ENCODE measurements at places on chromosomes 6 and 20.
A peak's percentile ranks its signal among the peaks of the same experiment; 100 is the strongest.

DNA sequence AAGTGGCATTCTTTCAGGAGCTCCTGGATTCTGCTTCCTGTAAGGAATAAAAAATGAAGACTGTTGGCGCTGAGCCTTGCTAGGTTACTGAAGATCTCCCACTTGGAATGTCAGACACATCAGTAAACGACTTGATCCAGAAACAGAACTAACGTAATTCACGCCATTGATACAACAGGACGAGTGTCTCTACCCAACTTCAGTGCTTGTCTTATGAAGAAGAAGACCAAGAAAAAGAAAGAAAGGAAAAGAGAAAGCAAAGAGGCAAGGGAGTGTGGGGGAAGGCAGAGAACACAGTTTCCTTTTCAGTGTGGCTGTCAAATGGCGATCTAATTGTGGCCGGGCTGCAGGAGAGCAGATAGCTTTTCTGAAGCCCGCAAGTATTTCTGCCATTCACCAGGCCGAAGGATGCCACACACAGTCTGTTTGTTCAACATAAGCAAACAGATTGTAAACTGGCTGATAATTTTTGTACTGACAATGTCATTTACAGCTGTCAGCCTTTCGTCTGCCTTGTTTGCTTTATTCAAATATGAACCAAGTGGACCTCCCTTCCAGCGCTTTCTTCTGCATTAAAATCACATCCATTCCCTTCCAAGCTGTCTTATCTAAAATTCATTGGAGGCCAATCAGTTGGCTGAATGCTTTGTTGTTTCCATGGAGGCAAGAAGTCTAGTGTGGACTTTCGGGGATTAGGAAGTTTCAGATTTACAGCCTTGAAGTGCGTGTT, 180.6 kb downstream of the FOXA2 start:
- no peak for DNase-seq

DNA sequence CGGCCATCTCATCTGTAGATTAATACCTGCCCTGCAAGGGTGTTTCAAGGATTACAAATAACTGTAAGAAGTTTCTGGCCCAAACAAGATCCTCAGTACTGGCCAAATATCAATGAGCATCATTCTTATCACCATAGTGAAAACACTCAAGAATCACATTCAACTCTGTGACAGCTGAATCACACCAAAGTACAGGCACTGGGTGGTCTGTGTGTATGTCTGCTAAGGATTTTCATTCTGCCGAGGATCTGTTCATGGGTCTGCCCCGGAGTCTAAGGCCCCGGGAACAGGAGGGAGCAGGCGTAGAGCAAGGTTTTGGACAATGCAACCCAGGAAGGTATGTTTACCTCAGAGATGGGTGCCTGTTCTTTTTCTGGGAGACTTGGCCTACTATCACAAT, 110.5 kb downstream of the TRERF1 start:
- DNase-seq: no peak

GRCh38 chr20:1965520-1966351, 28.1 kb downstream of the PDYN start:
- peak; percentile 93 for DNase-seq

DNA sequence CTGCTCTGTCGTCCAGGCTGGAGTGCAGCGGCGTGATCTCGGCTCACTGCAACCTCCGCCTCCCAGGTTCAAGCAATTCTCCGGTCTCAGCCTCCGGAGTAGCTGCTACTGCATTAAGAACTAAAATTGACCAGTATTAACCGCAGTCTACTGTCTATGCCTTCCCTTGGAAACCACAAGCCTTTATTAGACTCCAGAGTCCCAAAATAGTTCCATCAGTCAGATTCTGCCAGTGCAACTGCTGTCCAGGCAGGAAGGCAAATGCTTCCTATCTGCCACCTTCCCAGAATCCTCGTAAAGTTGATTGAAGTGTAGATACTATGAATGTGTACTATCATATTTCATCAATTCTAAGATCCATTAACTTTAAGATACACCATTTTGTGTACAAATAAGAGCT, 16.7 kb downstream of the KAT14 start:
- DNase-seq: no peak

DNA sequence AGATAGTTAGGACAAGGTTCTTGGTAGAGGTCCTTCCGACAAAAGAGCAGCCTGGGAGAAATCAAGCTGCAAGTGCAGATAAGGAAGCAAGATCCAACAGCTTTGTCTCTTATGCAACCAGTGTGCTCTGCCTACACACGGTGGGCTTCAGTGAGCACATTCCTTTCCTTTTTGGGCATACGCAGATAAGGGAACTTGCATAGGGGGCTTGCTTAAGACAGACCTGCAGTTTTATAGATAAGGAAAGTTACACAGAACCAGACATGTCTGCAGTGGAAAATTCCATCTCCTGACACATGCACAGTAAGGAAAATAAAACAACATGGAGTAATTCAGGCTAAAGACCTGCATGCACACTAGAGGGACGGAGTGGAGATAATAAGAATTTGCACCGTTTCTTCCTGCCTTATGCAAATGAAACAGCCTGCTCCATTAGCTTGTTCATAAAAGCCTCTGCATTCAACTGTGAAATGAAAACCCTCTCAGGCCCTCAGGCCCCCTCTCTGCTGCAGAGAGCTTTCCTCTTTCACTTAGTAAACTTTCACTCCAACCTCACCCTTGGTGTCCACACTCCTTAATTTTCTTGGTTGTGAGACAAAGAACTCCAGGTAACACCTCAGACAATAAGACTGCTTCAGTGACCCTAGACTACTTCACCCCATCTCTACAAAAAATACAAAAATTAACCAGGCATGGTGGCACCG, 97.5 kb upstream of the MYLIP start:
- DNase-seq: no peak

GRCh38 chr20:24633026-24633425, 163.6 kb downstream of the SYNDIG1 start:
- no peak for DNase-seq

GRCh38 chr6:10850728-10851127, 12.4 kb upstream of the MAK start:
- no peak for DNase-seq

DNA sequence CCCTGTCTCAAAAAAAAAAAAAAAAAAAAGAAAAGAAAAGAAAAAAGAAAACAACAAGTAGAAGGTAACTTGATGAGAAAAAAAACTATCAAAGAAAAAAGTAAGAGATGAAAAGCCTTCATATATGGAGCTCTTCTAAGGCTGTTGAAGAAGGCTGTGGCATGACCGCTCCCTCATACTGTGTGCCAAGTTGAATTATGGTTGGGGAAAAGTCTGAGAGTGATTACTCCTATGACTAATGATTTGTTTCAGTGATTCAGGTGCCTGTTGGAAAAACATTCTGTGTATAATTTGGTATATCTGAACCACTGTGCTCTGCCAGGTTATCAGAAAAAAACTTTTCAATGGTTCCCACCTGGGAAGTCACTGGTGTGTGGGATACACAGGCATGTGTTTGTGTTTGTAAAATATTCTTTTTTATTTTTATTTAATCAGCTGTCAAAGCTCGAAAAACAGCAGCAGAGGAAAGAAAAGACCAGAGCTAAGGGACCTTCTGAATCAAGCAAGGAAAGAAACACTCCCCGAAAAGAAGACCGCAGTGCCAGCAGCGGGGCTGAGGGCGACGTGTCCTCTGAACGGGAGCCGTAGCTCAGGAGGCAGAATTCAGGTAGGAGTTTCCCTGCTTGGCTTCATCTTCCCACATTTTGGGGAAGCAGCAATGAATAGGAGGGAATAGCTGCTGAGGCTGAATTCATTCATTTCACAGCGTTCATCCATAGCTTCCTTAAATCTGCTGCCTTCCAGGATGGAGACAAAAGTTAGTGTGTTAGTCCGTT, 69.7 kb upstream of the SCP2D1 start:
- no peak for DNase-seq

GRCh38 chr6:137995371-137995770, 111.8 kb downstream of the PERP start:
- no peak for DNase-seq

GRCh38 chr6:169654598-169655391, 47.0 kb downstream of the WDR27 start:
- DNase-seq: peak; percentile 83

- peak; percentile 81 for DNase-seq
Observed at GRCh38 chr6:150685860-150686259, 86.2 kb downstream of the PLEKHG1 start.

DNA sequence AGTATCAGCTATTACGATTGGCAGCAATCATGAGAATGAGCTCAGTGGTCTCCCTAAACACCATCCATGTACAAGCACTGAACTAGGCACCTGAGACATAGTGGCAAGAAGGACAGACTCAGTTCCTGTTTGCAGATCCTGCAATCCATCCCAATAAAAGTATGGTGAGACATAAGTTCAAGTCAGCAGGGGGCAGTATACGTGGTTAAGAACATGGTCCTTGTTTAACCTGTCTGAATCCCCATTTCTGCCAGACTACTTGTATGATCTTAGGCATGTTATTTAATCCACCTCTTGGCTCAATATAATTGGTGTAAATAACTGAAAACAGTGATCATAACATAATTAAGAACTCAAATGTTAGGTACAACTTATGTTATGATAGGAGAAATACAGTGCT, 33.2 kb upstream of the PNISR start:
- peak; percentile 9 for DNase-seq
